ENCODE measurements at places on chromosomes 16 and 17. TPM values are rescaled to one million over a fixed set of nuclear protein-coding genes. Genes with fewer than 3 reads are reported as not detected.

GRCh38 chr16:82631701-82632685 is 5.2 kb downstream of the CDH13 start:
- peak; percentile 29 for DNase-seq

The SERPINF2 gene
- 7.2 TPM for total RNA-seq

The CYB5D1 gene
- total RNA-seq = 9.1 TPM

The SNX20 gene
- 1.8 TPM for total RNA-seq

DNA sequence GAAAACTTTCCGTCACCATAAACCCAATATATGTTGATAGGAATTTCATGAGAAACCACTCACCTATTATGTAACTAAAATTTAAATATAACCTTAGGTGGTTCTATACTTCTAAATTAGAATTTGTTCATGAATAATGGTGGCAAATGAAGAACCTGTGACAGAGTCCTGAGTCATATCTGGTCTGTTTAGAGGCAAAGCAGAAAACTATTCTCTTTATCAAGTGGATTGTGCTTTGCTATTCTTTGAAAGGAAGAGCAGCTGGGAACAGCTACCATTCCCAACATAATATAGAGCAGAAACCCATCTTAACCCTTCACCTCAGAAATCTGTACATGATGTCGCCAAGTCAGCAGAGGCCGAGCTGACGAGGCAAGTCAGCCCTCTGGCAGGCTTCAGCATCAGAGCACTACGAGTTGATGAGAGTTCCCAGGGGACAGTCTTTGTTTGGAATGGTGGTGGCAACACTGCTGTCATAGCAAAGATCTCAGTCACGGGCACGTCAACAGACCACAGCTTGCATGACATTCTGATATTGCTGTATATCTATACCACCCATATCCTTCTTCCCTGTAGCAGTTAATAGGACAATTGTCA is 631.9 kb upstream of the CA10 start:
- no peak for DNase-seq

The CD300LF gene
- total RNA-seq = not detected

DNA sequence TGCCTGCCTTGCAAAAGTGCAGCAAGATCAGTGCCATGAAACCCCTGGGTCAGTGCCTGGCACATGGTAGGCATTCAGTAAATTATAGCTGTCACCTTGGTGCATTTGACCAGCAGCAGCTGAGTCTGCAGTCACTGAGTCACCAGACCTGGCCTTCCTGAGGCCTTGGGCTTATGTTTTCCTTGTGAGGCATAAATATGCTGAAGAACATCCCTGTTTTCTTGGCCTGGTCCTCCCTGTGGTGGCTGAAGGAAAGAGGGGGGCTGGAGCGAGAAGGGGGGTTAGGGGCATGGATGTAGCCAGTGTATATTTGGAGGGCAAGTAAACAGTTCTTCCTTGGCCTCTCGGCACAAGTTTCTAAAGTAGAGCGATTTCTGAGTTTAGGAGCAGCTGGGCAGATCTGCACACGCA is 26.5 kb downstream of the EPN2 start:
- DNase-seq = peak; percentile 89

The NLRC3 gene
- total RNA-seq = 0.33 TPM

The PRAC2 gene
- not detected for total RNA-seq

The AGRP gene
- not detected for total RNA-seq

The NOS2 gene
- 0.83 TPM for total RNA-seq

GRCh38 chr17:77503293-77503655 is 362.5 kb downstream of the SEC14L1 start:
- DNase-seq = peak; percentile 46

- no peak for DNase-seq
These were observed 48.5 kb downstream of the CRISPLD2 start for GRCh38 chr16:84868328-84868727.

- no peak for DNase-seq
These were observed 183.5 kb upstream of the ANKFN1 start for GRCh38 chr17:55969562-55970324.

- peak; percentile 27 for DNase-seq
These were observed 37.8 kb downstream of the CYB5D2 start for GRCh38 chr17:4180791-4181190.

GRCh38 chr16:81918927-81919326 is 92.3 kb downstream of the SDR42E1 start:
- no peak for DNase-seq

The SRCIN1 gene
- total RNA-seq = 0.81 TPM

- no peak for DNase-seq
These were observed 1.8 kb downstream of the MMP15 start for GRCh38 chr16:58027161-58027915.

DNA sequence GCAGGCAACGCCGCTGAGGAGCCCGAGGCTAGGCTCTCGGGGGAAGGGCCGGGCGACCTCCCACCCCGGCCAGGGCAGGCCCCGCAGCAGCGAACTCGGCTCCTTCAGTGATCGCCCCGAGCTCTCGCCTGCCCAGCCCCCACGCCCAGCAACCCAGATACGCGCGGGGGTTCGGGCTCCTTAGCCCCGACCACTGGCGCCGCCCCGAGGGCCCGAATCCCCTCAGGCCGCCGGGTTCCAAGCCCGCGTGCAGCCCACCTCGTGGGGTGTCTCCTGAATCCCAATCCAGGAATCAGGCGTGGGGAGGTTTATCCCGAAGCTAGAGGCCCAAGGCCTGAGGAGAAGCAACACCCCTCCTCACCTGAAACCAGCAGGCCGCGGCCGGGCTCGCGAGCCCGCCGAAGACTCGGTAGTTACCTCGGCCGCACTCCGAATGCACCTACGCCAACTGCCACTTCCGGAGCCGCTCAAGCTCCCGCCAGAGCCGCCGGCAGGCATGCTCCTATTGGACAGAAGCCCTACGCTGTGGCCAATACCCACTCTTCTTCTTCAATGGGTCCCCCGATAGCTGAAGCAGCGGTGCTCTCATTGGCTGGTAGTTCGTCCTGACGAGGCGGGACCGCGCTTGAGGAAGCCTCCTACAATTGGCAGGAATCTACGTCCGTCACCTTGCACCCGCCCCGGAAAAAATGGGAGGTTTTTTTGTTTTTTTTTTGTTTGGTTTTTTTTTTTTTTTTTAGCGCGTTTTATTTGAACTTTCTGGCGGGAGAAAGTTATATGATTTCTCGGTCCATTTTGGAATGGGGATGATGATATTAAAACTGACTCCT is at the start of gene RFWD3:
Gene RFWD3, minus strand, starts transcription at position 453 of the 830 bp plus-strand sequence. CDS start 5,428 bp downstream, outside the sequence.
- peak; percentile 99 for DNase-seq

The GLIS2 gene
- 11.9 TPM for total RNA-seq

The CCL7 gene
- not detected for total RNA-seq

DNA sequence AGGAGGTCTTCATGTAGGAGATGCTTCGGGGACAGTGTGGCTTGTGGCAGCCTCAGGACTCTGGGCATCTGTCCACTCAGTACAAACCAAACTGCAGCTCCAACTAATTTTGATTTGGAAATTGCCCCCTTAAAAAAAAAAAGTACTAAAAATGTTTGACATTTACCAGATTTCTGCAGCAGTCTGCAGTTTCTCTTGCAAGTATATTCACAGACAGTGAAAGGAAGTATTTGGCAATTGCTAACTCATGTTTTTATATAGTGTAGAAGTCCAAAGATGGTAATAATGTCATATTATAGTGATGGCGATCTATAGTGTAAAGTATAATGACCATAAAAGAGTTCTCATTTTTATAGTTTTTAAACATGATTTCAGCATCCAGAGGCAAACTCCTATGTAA is 218.6 kb downstream of the PRKCA start:
- no peak for DNase-seq

DNA sequence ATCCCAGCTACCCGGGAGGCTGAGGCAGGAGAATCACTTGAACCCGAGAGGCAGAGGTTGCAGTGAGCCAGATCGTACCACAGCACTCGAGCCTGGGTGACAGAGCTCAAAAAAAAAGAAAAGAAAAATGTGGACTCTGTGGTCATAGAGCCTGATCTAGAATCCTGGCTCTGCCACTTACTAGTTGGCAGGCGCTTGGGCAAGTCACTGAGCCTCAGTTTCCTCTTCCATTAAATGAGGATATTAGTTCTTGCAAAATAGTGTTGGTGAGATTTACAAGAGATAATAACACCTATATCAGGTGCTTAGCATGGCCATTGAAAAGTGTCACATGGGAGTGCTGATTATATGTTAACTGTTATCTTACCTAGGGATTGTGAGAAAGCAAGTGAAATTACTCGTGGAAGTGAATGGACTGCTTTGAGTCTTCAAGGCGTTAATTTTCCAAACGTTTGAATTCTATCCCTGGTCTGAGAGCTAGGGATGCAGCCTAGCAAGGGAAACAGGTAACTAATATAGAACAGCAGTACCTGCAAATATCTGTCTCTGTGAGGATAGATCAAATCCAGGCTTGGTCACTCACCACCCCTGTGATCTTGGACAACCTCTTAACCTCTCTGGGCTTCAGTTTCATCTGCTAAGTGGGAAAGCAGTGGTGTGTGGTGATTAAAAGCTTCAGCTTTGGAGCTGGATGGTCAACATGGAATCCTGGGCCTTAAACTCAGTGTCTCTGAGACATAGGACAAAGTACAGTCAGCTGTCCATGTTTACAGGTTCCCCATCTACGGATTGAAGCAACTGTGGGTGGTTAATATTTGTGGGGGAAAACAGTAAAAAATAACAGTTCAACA is 953 bp upstream of the NSMCE1 start:
- DNase-seq = no peak

GRCh38 chr17:38572669-38573365 is 32.9 kb downstream of the SRCIN1 start:
- no peak for DNase-seq

The CORO1A gene
- 27.3 TPM for total RNA-seq

DNA sequence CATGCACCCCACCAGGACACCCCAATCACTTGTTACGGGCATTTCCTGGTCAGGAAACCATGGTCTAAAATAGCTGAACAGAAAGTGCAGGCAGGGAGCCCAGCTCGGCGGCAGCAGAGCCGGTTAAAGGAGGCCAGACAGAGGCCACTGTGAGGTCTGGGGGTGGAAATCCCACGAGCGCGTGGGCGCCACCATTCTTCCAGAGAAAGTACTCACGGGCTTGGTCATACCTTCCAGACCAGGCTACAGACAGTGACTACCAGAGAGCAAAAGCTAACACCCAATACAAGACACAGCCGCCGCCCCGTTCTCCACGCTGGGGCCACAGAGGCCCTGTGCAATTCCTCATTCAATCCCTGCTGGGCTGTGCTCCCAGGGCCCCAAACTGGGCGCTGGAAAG is 11.9 kb downstream of the CEP131 start:
- no peak for DNase-seq

The C17orf67 gene
- 2.8 TPM for total RNA-seq

The OR3A3 gene
- total RNA-seq = not detected

GRCh38 chr17:7314719-7315569 is at the start of gene GPS2:
Gene GPS2 (minus strand): TSS chr17:7315360. CDS start chr17:7315052, 308 bp downstream.
- peak; percentile 96 for DNase-seq

The HAS3 gene
- total RNA-seq = 0.83 TPM

GRCh38 chr17:47731396-47731795 is 1.6 kb upstream of the TBX21 start:
- no peak for DNase-seq

GRCh38 chr16:17303101-17303500 is 167.7 kb downstream of the XYLT1 start:
- no peak for DNase-seq

- DNase-seq = no peak
These were observed 34.4 kb upstream of the SLC39A11 start for GRCh38 chr17:73126716-73127473.

The PROCA1 gene
- not detected for total RNA-seq

- no peak for DNase-seq
These were observed 342.2 kb upstream of the TNRC6C start for GRCh38 chr17:77616254-77616731.

The TP53TG3B gene
- not detected for total RNA-seq

The HEATR9 gene
- not detected for total RNA-seq

The MIF4GD gene
- total RNA-seq = 21.0 TPM

The LUC7L3 gene
- total RNA-seq = 81.0 TPM

DNA sequence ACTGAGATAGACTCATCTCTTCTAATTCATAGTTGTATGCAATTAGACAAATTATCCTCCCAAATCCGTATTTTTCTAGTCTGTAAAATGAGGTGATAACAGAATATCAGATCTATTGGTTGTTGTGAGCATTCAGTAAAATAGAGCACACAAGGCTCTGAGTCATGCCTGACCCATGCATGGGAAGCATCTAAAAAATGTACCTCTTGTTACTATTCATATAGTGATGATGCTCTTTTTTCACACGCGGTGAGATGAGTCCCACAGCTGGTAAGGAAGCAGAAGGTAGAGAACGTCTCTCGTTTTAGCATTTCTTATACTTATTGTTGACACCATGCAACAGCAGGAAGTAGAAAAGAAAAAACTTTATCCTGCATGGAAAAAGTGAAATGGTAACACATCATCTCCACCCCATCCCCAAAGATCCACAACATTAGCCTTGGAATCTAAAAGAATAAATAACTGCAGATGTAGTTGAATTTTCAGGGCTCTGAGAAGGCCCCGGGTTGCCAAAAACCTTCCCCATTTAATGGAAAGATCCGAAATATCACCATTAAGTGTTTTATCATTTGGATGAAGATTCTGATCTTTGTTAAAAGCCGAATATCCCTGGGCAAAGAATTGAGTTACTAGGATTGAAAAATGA is 215.6 kb downstream of the TMEM114 start:
- DNase-seq = no peak

- DNase-seq = no peak
These were observed 64.3 kb downstream of the TUBD1 start for GRCh38 chr17:59828478-59828760.

The NPW gene
- not detected for total RNA-seq

- no peak for DNase-seq
These were observed 21.0 kb upstream of the HERPUD1 start for GRCh38 chr16:56910654-56911539.

- DNase-seq = no peak
These were observed 475.2 kb upstream of the WSB1 start for GRCh38 chr17:26818736-26819135.

DNA sequence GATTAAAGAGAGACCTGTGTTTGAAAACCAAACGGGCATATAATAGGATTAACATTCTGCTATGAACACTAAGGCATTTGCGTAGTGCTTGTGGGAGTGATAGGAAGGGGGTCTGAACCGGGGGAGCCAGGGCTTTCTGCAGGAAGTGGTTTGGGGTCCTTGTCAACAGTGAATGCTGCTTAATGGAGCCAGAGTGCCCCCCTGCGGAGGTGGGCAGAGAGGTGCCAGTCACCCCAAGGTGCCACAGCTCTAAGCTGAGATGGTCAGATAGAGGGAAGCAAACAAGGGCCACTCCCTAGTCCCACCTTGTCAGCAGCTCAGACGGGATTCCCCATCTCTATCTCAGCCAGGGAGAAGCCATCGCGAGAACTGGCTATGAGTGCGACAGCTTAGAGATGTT is 17.7 kb downstream of the NAA60 start:
- no peak for DNase-seq

DNA sequence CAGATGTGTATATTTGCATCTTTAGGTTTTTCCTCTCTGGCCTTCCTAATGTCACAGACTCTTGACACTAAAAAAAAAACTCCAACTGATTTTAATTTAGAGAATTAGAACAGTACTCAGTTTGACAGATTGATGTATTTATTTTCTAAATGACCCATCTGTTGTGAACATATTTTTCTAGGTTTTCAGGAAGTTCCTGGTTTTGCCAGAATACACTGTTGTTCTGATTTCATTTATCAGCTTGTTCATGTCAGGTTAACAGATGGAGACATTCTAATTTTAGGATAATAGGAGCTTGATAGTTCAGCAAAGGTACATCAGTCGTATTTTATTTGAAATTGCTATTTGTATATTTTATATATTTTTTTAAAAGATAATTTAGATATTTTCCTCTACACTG is 133.4 kb downstream of the TANC2 start:
- no peak for DNase-seq

Data from sigmoid colon (tissue), 7 donors.